NCI-H2171 (cell line): ENCODE measurements at places on chromosomes 1 and 21.
A peak's percentile ranks its signal among the peaks of the same experiment; 100 is the strongest.

GRCh38 chr1:45345014-45345413, 4.8 kb upstream of the MUTYH start:
- no peak for DNase-seq

DNA sequence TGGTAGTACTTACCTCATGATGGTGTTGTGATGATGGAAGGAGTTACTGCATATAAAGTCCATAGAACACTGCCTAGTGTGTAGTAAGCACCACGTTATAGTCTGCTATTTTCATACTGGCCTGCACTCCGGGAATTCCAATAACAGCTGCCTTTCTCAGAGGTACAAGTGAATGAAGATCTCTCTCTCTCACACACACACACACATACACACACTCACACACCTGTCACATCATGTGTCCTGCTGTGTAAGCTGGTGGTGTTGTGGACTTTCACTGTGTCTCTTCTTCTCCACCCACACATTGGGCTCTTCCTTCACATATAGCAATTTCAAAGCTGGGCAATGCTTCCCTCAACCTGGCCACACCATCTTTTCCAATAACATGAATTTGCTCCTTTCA, 33.4 kb upstream of the ST6GALNAC5 start:
- DNase-seq: no peak

- no peak for DNase-seq
Observed at GRCh38 chr1:32303997-32304622, 12.2 kb downstream of the HDAC1 start.

DNA sequence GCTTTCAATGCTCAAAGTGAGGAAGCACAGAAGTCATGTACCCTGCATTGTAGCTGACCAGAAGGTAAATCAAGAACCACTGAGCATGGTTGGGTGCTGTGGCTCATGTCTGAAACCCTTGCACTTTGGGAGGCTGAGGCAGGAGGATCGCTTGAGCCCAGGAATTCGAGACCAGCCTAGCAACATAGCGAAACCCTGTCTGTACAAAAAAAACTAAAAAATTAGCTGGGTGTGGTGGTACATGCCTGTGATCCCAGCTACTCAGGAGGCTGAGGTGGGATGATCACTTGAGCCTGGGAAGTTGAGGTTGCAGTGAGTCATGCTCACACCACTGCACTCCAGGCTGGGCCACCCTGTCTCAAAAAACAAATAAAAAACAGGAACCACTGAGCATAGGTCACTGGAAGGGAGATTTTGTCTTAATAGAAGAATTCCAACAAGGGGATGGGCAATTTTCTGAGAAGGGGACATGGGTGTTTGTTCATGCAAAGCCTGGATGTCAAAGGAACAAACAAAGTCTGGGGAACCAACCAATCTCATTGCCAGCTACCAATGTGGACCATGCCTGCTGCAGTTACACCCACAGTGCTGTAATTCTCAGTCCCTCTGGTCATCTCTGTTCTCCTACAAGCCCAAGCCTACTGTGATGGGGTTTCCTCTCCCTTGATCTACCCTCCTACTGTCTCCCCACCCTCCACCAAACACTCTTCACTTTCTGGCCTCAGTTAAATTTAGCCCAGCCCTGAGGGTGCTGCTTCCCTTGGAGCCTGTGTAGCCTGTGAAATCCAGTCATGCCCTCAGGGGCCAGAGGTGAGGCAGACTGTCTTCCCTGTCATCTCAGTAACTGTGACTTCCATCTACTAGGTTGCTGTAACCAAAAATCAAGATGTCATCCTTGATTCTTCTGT, 47.9 kb downstream of the ELF3 start:
- no peak for DNase-seq

DNA sequence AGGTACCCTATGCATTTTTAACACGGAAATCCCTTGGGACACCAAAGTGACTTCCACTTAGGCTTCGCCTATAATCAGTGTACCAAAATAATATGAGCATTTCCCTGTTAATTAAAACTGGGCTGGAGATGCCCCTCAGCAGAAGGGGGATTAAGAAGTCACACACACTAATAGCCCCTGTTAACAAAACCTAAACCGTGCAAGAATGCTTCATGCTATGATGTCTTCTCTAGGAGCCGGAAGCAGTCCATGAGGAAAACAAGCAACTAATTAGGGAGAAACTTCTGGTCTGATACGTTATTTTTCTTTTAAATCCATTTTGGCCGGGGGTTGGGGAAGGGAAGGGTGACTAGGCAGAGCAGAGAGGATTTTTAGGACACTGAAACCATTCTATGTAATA, 123.4 kb downstream of the ESRRG start:
- peak; percentile 16 for DNase-seq
